ENCODE measurements at places on chromosomes 11 and 22.
A peak's percentile ranks its signal among the peaks of the same experiment; 100 is the strongest.

DNA sequence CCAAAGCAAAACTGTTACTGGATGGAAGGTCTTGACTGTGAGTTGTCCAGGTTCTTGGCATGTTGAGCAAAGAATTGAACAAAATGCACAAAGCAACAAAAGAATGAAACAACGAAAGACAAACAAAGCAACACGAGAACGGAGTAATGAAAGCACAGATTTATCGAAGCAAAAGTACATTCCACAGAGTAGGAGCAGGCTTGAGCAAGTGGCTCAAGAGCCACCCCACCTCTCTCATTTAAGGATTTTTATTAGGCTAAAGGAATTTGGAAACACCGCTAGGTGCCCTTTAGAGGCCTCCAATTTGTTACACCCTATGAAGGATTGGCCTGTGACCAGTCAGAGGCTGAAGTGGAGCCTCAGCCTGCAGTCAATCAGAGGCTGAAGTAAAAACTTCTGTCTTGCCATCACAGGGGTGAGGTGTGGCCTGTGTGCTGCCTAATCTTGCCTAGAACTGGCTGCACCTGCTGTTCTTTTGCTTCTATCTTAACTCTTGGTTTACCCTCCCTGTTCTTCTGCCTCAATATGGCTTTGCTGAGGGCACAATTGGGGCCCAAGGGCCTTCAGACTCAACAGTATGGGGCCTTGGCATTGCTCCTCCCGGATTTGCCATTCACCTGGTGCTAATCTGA, 59.4 kb upstream of the FTH1 start:
- no peak for DNase-seq

DNA sequence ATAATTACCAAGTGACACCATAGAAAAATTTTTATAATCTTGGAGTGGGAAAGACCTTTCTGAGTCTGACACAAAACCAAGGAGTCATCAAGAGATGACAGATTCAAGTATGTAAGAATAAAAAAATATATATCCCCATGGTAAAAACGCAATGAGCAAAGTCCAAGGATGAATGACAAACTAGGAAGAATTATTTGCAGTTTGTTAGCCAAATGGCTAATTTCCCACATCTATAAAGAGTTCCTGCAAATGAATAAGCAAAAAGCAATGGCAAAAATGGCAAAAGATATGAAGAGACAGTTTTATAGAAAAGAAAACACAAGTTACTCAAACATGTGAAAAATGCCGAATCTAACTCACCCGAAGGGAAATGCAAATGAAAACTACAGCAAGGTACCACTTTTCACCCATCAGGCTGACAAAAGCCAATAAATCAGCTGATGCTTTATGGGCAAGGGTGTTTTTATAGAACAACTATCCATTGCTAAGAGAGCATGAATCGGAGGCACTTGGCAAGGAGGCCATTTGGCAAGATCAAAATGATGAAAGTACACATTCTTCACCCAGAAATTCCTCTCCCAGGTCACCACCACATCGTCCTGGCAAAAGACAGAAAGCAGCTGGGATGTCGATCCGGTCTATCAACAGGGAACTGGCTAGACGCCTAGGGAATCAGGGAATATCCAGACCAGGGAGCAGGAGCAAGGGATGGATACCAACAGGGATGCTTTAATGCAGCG, 21.1 kb upstream of the KLHL35 start:
- DNase-seq: no peak

DNA sequence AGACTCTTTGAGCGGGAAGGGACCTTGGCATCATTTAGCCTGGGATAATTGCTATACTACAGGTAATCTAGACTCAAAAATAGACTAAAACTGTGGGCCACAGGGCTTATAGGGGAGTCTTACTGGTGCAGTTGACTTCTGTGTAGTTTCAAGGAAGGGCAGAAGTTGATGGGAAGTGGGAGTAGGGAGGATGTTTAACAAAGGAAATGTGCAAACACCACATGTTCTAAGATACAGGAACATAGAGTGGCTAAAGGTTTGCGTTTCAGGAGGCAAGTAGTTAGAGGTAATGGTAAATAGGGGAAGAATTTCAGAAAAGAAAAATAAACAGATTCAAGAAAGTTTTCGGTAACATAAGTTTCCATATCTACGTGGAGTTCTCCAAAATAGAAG, 14.4 kb upstream of the SORL1 start:
- DNase-seq: peak; percentile 24

DNA sequence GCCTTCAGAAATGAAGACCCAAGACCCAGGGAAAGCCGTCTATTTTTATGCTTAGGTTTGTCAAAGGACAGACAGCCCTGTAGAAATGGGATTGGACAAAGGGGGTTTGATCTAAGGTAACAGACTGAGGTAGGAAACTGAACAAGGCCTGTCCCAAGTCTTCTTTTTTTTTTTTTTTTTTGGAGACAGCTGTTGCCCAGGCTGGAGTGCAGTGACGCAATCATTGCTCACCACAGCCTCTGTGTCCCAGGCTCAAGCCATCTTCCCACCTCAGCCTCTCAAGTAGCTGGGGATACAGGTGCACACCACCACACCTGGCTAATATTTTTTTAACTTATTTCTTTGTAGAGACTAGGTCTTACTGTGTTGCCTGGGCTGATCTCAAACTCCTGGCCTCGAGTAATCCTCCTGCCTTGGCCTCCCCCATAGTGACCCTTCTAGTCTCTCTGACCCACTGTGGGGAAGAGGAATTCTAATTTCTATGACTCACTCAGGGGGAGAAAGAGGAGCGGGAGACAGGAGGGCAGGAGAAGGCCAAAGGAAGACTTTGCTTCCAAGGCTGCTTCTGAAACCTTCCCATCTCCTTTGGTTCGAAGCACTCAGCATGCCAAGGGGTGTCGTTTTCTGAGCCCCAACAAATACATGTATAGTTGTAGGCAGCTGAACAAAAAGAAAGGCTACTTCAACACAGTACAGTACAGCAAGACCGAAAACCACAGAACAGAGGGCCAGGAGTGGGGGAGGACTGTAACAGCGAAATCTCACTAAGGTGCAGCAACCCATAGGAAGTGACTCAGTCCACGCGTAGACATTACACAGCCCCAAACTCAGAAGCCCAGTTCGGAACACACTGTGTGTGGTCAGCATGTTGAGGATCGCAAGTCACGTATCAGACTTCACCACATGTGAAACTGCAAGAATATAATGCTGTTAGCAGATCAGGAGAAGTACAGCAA, 872 bp downstream of the TMA7B start:
- peak; percentile 93 for DNase-seq

- no peak for DNase-seq
These were observed 11.4 kb downstream of the TUBA8 start for GRCh38 chr22:18121954-18122554.

GRCh38 chr11:79346021-79346420, 94.8 kb downstream of the TENM4 start:
- DNase-seq: no peak

GRCh38 chr11:79918846-79919245, 478.0 kb upstream of the TENM4 start:
- DNase-seq: no peak

DNA sequence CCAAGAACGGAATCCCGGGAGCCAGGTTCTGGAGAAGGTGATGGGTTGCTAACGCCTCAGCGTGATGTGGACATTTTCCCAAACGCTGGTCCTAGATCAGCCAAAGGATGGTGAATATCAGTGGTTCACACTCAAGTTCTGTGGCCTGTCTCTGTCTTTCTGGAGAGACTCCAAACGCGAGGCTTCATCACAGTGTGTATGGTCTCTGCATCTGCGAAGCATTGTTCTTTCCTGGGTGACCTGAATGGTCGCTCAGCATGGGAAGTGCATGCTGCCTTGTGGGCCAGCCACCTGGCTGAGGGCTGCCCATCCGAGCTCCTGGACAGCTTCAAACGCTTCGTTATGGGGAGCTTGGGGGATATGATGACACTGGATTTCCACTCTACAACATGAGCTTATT, 810.0 kb downstream of the TBC1D22A start:
- no peak for DNase-seq

- no peak for DNase-seq
These were observed 305.9 kb upstream of the ANO3 start for GRCh38 chr11:26026078-26026477.

GRCh38 chr11:110527146-110527545, 97.4 kb downstream of the FDX1 start:
- no peak for DNase-seq

- DNase-seq: no peak
These were observed 8.0 kb upstream of the MS4A10 start for GRCh38 chr11:60777106-60777505.

- no peak for DNase-seq
These were observed 585 bp downstream of the THYN1 start for GRCh38 chr11:134252346-134253187.

DNA sequence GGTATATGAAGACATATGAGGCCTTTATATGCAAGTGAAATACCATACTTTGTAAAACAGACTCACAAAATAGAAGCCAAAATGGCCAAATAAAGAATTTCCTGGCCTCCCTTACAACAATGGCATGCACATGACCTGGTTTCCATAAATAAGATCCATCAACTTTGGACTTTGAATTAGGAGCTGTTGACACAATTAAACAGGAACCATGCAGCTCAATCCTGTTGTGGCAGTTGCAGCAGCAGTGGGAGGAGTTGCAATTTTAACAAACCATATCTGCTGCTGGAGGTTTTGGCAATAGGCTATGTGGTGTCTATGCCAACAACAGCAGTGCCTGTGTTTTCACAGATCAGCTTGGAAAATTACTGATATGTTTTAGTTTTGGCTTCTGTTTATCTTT, 818.6 kb downstream of the FAM181B start:
- DNase-seq: no peak

GRCh38 chr11:81990659-81991443, 742.8 kb downstream of the FAM181B start:
- DNase-seq: no peak

DNA sequence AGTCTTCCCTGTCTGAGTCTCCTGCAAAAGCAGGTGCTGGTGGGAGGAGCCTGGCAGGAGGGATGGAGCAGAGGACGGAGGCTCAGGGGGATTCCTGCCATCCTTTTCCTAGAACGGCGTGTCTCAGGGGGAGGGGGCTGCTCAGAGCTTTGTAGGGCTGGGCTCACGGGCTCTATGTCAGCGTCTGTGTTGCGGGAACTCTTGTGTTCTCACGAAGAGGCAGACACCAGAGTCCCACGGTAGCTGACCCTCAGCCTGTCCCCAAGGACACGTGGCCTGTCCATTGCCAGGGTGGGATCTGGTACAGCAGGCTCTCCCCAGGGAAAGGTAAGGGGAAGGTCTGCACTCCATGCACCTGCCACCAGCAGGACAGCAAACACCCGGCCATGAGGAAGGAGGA, 1505.2 kb downstream of the TBC1D22A start:
- no peak for DNase-seq

GRCh38 chr11:19311308-19312030, 70.7 kb upstream of the E2F8 start:
- peak; percentile 6 for DNase-seq

GRCh38 chr11:24678703-24679348, 182.0 kb downstream of the LUZP2 start:
- DNase-seq: no peak

DNA sequence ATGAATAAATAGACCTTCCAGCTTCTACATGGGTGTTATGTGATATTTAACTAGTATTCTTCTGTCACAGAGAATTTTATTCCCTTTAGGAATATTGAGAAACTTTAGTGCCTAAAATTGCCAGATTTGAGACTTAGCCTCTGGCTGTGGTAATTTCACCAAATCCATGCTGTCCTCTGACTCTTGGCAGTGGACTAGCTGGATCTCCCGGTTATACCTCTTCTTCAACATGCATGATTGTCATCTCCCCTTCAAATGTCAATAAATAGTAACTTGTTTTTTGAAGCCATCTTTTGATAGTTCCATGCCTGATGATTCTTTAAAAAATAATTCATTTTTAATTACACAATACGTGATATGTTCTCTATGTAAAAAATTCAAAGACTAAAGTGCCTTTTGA, 8.4 kb downstream of the AQP11 start:
- no peak for DNase-seq

DNA sequence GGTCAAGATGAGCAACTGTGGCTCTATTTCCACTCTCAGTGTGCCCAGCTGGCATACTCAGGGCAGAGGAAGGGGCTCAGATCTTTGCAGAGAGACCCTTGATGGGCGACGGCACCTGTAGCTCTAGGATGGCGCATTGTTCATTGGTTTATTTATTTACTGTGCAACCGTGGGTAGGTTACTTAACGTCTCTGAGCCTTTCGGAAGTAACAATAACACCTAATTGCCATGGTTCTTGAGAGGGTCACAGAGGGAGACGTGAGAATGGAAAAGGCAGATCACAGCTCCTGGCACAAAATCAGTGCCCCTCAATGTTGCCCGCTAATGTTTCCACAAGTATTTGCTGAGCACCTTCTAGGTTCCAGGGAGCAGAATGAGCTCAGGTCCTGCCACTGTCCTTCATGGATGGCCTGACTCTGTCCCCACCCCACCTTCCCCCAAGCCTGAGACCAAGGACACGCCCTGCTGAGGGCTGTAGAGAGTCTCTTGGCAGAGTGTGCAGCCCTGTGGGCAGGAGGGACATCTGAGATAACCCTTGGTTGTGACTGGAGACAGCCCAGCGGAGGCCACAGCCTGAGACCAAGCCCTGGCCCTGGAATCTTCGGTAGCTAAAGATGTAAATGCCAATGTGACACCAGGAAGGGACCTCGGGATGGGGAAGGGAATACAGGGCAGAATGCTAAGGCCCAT, 780 bp upstream of the ALDH3B2 start:
- no peak for DNase-seq

DNA sequence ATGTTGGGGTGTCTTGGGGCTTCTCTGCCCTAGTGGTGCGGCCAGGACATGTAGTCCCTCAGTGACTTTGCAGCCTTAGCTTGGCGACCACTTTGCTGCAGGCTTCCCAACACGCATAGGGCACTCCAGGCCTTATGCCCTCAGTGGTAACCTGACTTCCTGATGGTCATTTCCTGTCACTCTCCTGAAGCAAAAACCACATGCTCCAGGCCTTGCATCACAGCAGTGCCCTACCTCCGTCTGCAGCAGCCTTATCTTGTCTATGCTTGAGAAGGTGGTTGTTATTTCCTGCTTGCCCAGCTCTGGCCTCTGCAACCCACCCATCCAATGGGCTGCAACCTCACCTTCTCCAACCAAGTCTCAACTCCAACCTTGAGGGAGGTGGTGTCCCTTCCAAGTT, 33.4 kb upstream of the PISD start:
- peak; percentile 22 for DNase-seq

GRCh38 chr11:75263944-75264349, 23.4 kb downstream of the TPBGL start:
- no peak for DNase-seq

- no peak for DNase-seq
These were observed 112.3 kb upstream of the LMO1 start for GRCh38 chr11:8375932-8376331.

DNA sequence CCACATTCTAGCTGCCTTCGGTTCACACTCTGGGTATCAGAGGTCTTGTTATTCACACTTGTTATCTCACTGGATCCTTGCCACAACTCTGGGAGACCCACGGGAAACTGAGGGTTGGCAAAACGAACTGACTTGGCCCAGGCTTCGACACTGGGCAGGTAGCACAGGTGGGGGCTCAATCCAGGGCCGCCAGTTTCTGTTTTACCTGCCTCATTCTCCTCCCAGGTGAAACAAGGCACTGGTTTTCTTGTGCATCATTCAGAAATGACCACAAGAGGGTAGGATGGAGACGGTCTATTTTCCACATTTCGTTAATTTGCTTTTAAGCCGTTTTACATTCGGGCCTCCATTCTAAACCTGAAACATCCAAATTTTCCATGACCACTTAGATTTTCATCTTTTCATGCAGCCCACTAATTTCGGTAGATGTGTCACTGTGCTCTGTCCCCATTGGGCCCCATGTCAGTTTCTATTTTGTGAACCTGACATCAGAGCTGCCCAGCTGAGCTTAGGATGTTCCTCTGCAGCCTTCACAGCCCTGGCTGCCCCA, 108.1 kb downstream of the KIAA1671 start:
- no peak for DNase-seq

GRCh38 chr11:68750195-68751003, 921 bp downstream of the TESMIN start:
- DNase-seq: no peak
